ENCODE measurements at places on chromosomes 16 and 17.

GRCh38 chr16:62077998-62078397, 41.8 kb upstream of the CDH8 start:
- no peak for DNase-seq

DNA sequence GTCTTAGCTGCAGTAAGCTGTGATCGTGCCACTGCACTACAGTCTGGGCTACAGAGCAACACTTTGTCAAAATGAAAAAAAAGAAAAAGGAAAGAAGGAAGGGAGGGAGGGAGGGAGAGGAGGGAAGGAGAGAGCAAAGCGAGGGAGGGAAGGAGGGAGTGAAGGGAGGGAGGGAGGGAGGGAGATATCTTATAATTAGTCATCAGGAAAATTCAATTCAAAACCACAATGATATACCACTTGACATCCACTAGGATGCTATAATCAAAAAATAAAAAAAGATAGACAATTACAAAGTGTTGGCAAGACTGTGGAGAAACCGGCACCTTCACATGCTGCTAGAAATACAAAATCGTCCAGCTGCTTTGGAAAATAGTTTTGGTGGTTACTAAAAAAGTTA, 93.8 kb downstream of the CDC27 start:
- DNase-seq, result no peak

DNA sequence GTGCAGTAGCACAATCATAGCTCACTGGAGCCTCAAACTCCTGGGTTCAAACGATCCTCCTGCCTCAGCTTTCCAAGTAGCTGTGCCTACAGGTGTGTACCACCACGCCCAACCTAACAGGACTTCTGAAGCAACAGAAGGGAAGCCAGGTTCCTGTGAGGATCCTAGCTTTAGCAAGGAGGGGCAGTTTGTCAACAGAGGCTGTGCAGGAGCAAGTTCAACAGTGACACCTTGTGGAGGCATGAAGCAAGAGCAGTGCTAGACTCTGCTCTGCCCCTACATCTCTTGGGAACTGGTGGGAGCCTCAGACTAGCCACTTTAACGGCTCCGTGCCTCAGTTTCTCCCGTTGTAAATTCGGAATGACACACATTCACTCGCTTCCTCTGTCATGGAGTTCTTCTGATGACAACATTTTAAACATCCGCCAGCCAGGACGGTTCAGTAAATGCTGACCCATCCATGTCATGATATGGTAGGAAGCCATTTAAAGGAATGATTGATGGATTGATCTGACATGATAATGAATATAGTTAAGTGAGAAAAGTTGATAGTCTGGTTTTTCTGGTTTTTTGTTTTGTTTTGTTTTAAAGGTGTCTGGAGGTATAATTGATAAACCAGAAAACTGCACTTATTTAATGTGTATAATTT, 218.7 kb downstream of the MRTFB start:
- no peak for DNase-seq

- DNase-seq, result no peak
Measured at GRCh38 chr17:71084219-71084618, 914.9 kb downstream of the KCNJ2 start.

DNA sequence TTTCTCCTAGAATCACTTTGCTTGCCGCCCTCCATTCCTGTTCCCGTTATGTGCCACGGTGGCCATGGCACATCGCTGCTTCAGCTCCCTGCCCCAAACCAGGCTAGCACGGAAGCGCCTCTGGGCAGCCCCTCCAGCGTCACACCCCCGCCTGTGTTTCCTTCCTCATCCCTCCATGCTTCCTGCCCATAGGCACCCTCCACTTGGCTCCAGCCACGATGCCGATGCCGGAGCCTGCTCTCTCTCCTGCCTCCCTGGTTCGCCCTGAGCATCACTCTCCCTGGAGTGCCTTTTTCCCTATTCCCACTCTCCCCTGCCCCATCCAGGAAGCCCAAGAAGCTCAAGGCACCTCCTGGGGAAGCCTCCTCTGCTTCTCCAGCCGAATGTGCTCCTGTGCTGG, 3.2 kb upstream of the ARHGAP23 start:
- no peak for DNase-seq

GRCh38 chr17:73835605-73836004, 191.4 kb upstream of the SDK2 start:
- no peak for DNase-seq

Measured in nucleus accumbens (tissue), 56 donors.